Mesenteric fat pad (tissue), 1 donor: ENCODE measurements at places on chromosomes 1 and 21. TPM values are rescaled to one million over a fixed set of nuclear protein-coding genes. Genes with fewer than 3 reads are reported as not detected.

DNA sequence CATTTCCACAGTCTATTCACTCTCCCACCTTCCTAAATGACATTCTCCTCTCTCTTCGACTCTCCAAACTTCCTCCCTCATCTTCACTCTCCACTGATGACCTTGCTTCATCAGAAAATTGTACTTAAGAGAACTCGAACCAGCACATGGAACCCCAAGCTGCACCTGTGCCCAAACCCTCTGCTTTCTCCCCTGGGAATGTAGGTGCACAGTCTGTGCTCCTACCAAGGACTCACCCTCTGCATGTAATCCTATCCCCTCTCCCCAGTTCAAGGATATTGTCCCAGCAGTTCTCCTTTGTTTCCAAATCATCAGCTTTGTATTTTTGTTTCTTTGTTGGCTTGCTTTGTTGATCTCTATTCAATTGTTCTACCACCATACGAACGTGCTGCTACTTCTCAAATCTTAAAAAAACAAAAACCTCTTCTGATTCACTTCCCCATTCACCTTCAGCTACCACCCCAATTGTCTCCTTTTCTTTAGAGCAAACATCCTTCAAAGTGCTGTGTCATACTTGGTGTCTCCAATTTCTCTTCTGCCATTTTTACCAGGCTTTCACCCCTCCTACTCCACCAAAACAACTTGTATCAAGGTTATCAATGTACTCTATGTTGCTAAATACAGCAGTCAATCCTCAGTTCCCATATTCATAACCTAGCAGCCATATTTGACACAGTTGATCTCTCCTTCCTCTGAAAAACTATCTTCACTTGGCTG, 26.8 kb downstream of the RAB3B start:
- no peak for DNase-seq

DNA sequence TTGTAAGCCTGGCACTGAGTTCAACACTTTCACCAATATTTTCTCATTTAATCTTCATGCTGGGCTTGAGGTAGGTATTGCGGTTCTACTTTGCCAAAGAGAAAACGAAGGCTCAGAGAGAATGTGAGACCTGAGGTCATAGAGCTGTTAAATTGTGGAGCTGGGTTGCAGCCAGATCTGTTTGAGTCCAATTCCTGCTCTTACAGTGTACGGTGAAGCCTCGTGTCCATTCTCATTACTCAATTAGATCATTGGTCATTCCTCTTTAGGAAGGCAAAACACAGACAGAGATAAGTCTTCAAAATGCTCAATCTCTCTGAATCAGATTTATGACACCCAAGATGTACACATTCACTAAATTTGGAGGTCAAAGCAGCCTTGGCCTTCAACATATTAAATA, 559.0 kb upstream of the DAB1 start:
- DNase-seq: no peak

- peak; percentile 85 for DNase-seq
Measured at GRCh38 chr1:205444931-205445645, 10.8 kb downstream of the BLACAT1 start.

DNA sequence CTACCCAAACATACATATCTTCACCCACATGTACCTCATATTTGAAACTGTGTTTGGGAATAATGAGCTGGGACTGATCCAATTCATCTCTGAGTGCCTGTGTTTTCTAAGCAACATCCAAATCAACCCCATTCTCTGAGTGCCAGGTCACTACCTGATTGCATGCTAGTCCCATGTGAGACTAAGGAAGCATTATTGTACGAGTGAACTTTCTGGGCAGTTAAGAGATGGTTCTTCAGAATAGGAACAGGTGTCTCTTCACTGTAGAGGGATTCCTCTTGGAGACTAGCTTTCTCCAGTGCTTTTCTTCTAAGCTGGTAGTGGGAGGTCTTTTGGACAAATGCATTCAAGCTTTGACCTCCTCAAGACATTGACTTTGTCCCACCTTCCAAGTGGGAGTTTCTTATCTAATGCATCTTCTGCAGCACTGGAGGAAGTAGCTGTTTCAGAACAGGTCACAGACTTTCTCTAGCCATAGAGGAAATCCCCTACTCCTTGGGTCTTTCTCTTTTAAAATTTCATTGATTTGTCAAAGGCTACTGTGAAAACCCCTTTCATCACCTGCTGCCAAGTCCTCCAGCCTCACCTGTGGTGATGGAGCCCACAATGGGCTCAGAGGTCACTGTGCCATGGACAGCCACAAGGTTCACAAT, 172.0 kb upstream of the KIAA0040 start:
- DNase-seq: no peak

- no peak for DNase-seq
Measured at GRCh38 chr1:19074902-19075721, 118.6 kb upstream of the IFFO2 start.

- no peak for DNase-seq
Measured at GRCh38 chr1:21924503-21925005, 12.6 kb downstream of the HSPG2 start.

- DNase-seq: no peak
Measured at GRCh38 chr1:185857442-185857841, 123.3 kb downstream of the HMCN1 start.

GRCh38 chr1:31673433-31673832, 28.8 kb upstream of the PEF1 start:
- no peak for DNase-seq

The MYOC gene
- 6.3 TPM for total RNA-seq

The NIBAN1 gene
- 25.9 TPM for total RNA-seq

The FOXD2 gene
- 0.13 TPM for total RNA-seq

The SIK1 gene
- 120 TPM for total RNA-seq

The FMO2 gene
- 45.2 TPM for total RNA-seq
